Fibroblast of skin of back (primary cell): ENCODE measurements at places on chromosomes 3 and 15.

GRCh38 chr3:117814975-117815374, 1105.4 kb downstream of the TUSC7 start:
- DNase-seq, result no peak

GRCh38 chr3:126540342-126540849, 16.4 kb downstream of the CHST13 start:
- peak; percentile 93 for DNase-seq

DNA sequence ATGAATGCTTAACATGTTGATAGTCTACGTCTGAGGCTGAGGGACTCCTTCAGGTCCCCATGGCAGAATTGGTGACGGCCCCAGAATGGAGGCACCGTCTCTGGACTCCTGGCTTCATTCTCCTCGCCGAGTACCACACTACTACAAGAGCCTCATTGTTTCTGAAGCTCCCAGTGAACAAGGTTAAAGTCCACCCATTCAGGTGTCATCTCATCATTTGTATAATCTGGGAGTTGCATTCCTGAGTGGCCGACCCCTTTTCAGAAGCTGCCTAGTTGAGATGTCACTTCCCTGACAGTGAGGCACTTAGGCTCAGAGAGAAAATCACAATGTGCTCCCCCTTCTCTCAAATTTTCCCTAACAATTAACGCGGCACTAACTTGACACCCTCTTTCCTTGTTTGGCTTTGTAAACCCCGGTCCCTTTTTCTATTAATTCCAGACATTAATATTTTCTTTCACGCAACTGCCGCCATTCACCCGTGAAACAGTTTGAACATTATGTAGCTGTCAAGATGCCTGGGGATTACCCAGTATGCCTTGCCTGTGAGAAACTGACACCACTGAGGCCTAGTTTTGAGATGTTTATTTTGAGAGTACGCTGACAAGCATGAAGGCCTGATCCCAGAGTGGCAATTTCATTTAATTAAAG, 105.6 kb downstream of the MCTP2 start:
- no peak for DNase-seq

GRCh38 chr3:124883766-124884473, 3.2 kb downstream of the ITGB5 start:
- peak; percentile 77 for DNase-seq

DNA sequence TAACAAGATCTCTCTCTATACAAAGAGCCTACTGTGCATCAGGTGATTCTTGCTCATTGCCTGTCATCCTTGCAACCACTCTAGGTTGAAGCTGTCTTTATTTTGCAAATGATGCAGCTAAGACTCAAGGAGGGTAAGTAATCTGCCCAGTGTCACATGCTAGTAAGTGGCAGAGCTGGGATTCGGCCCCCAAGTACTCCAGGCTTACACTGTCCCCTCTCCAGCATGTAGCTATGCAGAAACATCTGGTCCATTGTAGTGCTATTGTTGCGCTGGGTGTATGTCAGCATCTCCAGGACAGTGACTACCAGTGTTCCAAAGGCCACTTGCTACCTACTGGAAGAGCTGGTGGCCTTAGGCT, 248.9 kb downstream of the SLCO3A1 start:
- DNase-seq, result no peak

GRCh38 chr3:72295962-72296450, 511.1 kb upstream of the PROK2 start:
- no peak for DNase-seq
